ENCODE measurements at places on chromosomes 5 and 9.

GRCh38 chr5:35046774-35047173 lies 975 bp downstream of the AGXT2 start:
- DNase-seq, result no peak

GRCh38 chr5:43514471-43514815 lies 505 bp downstream of the C5orf34 start:
- no peak for DNase-seq

DNA sequence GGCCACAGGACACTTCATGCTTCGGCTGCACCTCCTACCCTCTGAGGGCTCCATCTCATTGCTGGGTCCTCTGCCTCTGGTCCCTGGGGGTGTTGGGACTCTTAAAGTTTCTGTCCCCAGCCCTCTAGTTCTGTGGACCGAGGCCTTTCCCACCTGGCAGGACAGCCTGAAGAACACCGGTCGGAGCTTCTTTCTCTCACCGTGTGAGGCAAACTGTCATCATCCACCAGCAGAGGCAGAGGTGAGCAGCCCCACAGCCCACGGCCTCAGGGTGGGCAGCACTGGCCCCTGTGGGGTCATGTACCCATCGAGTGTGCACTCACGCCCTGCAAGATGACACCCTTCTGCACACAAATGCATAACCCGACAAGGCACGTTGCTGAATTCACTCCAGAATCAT lies 49.9 kb downstream of the IRX2 start:
- no peak for DNase-seq

GRCh38 chr5:6181147-6181729 lies 197.1 kb downstream of the MED10 start:
- no peak for DNase-seq

DNA sequence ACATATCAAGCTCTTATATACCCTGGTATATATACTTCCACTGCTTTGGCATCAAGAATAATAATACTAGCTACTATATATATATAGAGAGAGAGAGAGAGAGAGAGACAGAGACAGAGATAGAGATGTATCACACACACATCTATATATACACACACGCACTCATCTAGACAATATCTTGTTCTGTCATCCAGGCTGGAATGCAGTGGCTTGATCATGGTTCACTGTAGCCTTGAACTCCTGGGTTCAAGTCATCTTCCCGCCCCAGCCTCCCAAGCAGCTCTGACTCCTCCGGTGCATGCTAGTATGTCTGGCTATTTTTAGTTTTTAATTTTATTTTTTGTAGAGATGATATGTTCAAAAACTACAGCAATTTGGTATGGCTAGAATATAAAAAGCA lies 22.5 kb downstream of the ANKHD1 start:
- DNase-seq, result no peak

GRCh38 chr5:82346399-82347165 lies 68.4 kb upstream of the RPS23 start:
- DNase-seq, result no peak

- no peak for DNase-seq
Observed at GRCh38 chr9:126016579-126017290, 269.6 kb downstream of the PBX3 start.

DNA sequence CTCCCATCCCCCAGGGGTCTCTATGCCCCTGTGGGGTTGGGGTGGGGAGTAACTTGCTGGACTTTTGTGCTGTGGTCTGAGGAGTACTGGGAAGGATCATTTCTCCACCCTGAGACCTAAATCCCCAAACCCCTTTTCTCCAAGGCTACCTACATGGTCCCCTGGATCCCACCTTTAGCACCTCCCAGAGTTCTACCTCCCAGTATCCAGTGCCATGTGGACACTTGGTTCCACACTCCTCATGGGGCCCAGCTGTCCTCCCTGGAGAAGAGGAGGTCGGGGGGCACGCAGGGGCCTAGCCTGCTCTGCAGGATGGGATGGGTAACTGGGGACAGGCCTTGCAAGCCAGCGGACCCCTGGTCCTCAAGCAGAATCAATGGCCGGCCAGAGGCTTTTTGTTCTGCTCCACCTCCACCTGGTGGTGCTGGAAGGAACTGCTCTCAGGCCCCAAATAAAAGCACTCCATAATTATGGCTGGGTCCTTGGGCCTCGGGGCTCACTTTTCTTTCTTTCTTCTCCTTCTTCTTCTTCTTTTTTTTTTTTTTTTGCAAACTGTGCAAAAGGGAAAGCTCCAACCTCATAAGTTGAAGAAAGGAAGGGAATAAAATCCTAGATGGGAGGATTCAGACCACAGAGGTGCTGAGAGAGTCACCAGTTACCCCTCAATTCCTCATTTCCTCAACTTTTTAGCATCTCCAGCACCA lies 68.4 kb downstream of the PSD2 start:
- peak; percentile 89 for DNase-seq

DNA sequence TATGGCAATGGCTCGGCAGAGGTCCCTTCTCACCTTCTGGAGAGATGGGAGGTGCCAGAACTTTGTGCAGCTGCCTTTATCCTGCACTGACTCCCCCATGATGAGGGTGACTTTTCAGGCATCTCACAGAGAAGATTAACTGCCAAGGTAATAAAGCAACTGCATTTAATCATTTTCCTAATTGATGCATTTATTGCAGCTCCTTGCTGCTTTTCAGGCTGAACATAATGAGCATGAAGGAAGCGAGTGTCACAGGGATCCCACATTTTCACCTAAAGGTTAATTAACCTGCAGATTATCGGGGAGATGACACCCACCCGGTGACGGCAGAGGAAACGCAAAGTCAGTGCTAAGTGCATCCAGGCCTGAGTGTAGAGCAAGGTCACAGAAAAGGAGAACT lies 154.3 kb downstream of the ICE1 start:
- no peak for DNase-seq

DNA sequence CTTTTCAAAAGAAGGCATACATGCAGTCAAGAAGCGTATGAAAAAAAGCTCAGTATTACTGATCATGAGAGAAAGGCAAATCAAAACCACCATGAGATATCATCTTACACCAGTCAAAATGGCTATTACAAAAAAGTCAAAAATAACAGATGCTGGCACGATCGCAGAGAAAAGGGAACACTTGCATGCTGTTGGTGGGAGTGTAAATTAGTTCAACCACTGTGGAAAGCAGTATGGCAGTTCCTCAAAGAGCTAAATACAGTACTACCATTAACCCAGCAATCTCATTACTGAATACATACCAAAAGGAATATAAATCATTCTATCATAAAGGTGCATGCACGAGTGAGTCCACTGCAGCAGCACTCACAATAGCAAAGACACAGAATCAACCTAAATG lies 24.5 kb downstream of the RETREG1 start:
- no peak for DNase-seq

- no peak for DNase-seq
Observed at GRCh38 chr9:120383999-120384924, 195.7 kb downstream of the CDK5RAP2 start.

DNA sequence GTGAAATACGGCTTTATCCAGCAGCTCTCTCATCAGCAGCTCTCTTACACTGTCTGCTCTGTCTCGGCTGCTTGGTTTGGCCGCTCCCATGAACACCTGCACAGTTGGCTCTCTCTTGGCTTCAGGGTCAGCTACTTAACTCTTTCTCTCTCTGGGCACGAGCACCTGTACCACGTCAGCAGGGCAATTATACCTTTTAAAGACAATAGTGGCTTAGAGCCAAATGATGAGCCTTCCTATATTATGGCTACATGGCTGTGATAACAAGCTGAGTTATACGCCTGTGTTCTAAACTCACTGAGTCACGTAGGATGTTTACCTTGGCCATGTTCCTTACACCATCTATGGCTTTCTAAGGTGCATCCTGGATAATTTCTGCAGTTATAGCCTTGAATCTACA lies 69.2 kb upstream of the CTNND2 start:
- DNase-seq, result no peak

- no peak for DNase-seq
Observed at GRCh38 chr5:111779922-111780292, 22.9 kb upstream of the NREP start.

DNA sequence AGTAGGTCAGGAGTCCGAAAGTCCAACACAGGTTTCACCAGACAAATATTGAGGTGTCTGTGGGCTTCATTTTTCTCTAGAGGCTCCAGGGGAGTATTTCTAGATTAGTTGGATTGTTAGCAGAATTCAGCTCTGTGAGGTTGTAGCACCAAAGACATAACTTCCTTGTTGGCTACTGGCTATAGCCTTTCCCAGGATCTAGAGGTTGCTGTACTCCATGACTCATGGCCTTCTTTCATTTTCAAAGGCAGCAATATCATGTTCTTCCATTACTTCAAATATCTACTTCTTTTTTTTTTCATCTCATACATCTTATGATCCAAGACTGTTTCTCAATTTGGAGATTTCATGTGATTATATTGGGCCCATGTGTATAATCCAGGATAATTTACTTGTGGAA lies 404.0 kb upstream of the FAM174A start:
- DNase-seq, result no peak

- no peak for DNase-seq
Observed at GRCh38 chr9:99399474-99399873, 177.4 kb downstream of the SEC61B start.

GRCh38 chr9:93020771-93021670 lies 37.5 kb upstream of the SUSD3 start:
- DNase-seq, result no peak

DNA sequence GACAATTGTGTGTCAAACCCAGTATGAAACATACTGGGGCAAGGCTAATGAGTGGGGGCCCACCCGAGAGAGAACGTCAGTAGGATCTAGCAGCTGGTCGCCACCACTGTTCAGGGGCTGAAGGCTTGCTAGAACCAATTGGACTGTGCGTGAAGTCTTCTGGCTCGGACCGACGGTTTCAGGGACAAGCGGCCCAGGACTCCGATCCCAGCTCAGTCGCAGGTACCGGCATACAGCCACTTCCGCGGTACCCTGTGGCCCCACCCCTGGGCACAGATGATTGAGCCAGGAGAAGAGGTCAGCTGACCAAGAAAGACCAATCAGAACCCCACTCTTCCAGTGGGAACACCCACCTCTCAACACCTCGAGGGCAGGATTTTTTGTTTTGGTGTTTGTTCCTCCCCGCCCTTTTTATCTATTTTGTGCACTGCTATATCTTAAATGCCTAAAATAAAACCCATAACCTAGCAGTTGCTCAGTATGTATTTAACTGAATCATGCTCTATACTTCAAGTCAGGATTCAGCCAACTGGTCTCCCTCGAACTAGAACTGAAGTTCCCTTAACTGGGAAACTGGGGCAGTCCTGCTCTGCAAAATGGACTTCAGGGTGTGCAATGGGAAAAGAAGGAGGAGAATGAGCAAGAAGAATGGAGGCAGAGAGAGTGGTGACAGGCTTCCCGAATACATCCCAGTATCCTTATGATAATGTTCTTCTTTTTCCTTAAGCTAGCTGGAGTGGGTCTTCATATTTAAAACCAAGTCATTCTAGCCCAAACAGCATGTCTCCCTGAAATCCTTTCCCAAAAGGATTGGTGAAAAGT lies 21.1 kb upstream of the CPEB4 start:
- DNase-seq, result no peak

DNA sequence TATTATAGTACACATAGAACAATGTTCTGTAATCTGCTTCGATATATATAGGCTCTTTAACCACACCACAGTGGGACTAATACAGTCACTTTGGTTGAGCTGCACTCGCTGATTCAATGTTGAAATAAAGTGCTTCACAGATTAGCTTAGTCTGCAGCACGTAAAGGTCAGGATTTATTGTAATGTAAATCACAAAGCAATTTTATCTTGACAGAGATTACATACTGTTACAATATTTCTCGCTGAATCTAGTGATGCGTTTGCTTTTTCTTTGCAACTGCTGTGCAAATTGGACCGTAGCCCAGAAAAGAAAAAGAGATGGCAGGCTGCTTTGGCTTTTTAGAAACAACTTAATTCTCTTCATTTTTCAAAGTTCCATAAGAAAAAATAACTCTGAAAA lies 52.9 kb downstream of the CETN3 start:
- no peak for DNase-seq

DNA sequence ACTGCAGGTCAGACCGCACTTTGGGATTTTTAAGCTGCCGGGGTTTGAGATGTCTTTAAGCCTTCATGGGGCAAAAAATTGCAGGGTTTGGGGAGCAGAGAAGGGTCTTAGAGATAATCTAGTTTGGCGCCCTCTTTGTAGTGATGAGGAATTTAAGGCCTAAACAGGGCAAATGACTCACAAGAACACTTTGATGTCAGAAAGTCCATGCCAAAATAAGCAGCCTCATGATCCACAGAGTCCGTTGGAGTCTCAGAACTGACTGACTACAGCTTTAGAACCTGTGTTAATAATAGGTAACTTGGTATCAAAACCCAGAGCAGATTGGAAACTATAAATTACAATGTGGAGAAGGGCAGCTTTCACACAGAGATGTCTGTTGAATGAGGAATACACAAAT lies 35.9 kb upstream of the PTGS1 start:
- DNase-seq, result no peak

DNA sequence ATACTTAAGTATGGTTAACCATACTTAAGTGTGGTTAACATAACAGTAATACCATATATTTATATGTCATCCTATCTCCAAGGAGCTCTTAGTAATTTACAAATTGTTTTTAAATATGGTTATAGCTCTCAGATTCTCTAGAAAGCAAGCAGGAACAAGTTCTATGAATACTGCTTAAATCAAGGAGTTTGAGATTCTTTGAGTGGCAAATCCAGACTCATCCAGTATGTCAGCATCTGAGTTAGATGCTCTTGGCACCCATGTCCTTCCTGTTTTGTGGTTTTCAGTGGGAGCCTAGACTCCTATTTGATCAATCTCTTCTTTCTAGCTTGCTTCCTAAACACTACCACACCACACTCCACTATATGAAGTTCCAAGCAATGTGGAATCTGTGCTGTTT lies 114.7 kb upstream of the GDNF start:
- DNase-seq, result no peak

DNA sequence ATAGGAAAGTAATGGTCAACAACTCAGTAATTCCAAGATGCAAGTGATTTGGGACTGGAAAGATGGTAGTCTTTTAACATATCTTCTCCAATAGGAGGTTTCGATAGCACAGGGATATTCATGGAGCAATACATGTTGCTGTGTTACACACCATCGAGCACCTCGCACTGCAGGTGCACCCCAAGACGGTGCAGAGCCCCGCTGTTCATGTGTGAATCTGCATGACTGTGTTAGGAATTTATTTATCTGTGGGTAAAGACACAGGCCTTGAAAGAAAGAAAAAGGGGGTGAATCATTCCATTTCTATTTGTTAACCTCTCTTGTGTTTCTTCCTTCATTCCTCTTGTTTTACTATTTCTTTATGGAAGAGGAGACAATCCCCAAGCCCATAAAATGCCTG lies 217.1 kb downstream of the EBF1 start:
- no peak for DNase-seq

All from H1 (cell line).